ENCODE measurements at places on chromosomes 7 and 10. TPM values are rescaled to one million over a fixed set of nuclear protein-coding genes. Genes with fewer than 3 reads are reported as not detected.

The CDC123 gene
- 233 TPM for total RNA-seq

The H2BK1 gene
- not detected for total RNA-seq

The CCT6A gene
- 201 TPM for total RNA-seq

The NUTM2A gene
- 0.09 TPM for total RNA-seq

The HGF gene
- total RNA-seq = 3.4 TPM

The SLC16A9 gene
- 0.05 TPM for total RNA-seq

The LRRC17 gene
- 2.0 TPM for total RNA-seq

The ANKRD61 gene
- total RNA-seq = 0.14 TPM

The FAM25A gene
- total RNA-seq = not detected

The TFPI2 gene
- 152 TPM for total RNA-seq

The AGR3 gene
- total RNA-seq = 0.19 TPM

The CASD1 gene
- 23.8 TPM for total RNA-seq

The BMPER gene
- total RNA-seq = 0.70 TPM

The CHST3 gene
- 7.0 TPM for total RNA-seq

The LRIT1 gene
- total RNA-seq = not detected

The PRKCQ gene
- 0.17 TPM for total RNA-seq

The NPFFR1 gene
- not detected for total RNA-seq

The GPR146 gene
- 69.9 TPM for total RNA-seq

The TCAF2 gene
- total RNA-seq = 14.0 TPM

The CNPY1 gene
- total RNA-seq = not detected

The ASB4 gene
- not detected for total RNA-seq

The LEP gene
- total RNA-seq = not detected

The ABCA13 gene
- total RNA-seq = not detected

The HKDC1 gene
- total RNA-seq = 0.85 TPM

The AKR1D1 gene
- total RNA-seq = not detected

The CALML3 gene
- not detected for total RNA-seq

The GSTK1 gene
- 110 TPM for total RNA-seq

The LIPJ gene
- not detected for total RNA-seq

The SLC39A12 gene
- under 0.01 TPM for total RNA-seq

The ANXA8 gene
- not detected for total RNA-seq

The ANKRD30A gene
- total RNA-seq = not detected

The BAMBI gene
- total RNA-seq = 2.4 TPM

The NAPEPLD gene
- total RNA-seq = 6.4 TPM

The GTF2IRD1 gene
- 7.4 TPM for total RNA-seq

The COL28A1 gene
- total RNA-seq = not detected

The GFRA1 gene
- total RNA-seq = 51.3 TPM

The VPS50 gene
- 40.8 TPM for total RNA-seq

The AFAP1L2 gene
- 27.7 TPM for total RNA-seq

The TMEM273 gene
- total RNA-seq = 49.9 TPM

The C10orf53 gene
- total RNA-seq = not detected

The SPDYE11 gene
- total RNA-seq = not detected

The ENTPD1 gene
- 32.2 TPM for total RNA-seq

The BCL7B gene
- total RNA-seq = 18.5 TPM

The LMOD2 gene
- not detected for total RNA-seq

The CCDC3 gene
- 1.4 TPM for total RNA-seq

The DNAJC30 gene
- total RNA-seq = 0.85 TPM

The FKBP6 gene
- not detected for total RNA-seq

The PRRT4 gene
- not detected for total RNA-seq

The SPDYE16 gene
- not detected for total RNA-seq

The IL2RA gene
- not detected for total RNA-seq

The PIK3CG gene
- total RNA-seq = 4.1 TPM

The TMEM243 gene
- total RNA-seq = 31.1 TPM
